Stomach (tissue), 19 donors: ENCODE measurements at places on chromosomes 1 and 21. TPM values are rescaled to one million over a fixed set of nuclear protein-coding genes. Genes with fewer than 3 reads are reported as not detected.

DNA sequence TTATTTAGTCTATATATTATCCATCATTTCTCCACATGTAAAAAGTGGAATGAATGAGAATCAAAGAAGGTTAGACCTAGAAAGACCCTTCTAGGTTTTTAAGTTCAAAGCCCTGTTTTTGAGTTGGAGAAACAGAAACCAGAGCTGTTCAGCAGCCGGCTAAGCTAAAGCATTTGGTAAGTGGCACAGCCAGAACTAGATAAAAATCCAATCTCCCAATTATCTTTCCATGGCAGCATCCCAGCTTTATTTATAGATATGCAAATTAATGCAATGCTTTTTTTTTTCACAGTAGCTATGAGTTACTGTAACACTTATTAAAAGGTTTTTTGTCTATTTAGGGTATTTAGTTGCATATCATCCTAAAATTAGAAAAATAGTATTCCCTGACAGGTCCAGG, 85.1 kb downstream of the NIBAN1 start:
- no peak overlapping the region for H3K4me3 ChIP-seq
- no peaks in the 10 kb centered on the region for H3K27me3 ChIP-seq
- no peaks in the 10 kb centered on the region for H3K36me3 ChIP-seq
- no peak for DNase-seq

GRCh38 chr1:202213361-202214088, 19.9 kb downstream of the LGR6 start:
- no peak overlapping the region for H3K27ac ChIP-seq
- H3K36me3 ChIP-seq, result no peaks in the 10 kb centered on the region
- peaks cover 34% of the 10 kb centered on the region for H3K27me3 ChIP-seq
- no peak for DNase-seq

GRCh38 chr1:232962761-232963745, 12.6 kb downstream of the NTPCR start:
- H3K4me1 ChIP-seq, result peaks cover 4% of the 10 kb centered on the region
- H3K4me3 ChIP-seq, result no peak overlapping the region
- H3K36me3 ChIP-seq, result peaks cover 20% of the 10 kb centered on the region
- H3K27ac ChIP-seq, result peak overlapping the region; percentile 18

DNA sequence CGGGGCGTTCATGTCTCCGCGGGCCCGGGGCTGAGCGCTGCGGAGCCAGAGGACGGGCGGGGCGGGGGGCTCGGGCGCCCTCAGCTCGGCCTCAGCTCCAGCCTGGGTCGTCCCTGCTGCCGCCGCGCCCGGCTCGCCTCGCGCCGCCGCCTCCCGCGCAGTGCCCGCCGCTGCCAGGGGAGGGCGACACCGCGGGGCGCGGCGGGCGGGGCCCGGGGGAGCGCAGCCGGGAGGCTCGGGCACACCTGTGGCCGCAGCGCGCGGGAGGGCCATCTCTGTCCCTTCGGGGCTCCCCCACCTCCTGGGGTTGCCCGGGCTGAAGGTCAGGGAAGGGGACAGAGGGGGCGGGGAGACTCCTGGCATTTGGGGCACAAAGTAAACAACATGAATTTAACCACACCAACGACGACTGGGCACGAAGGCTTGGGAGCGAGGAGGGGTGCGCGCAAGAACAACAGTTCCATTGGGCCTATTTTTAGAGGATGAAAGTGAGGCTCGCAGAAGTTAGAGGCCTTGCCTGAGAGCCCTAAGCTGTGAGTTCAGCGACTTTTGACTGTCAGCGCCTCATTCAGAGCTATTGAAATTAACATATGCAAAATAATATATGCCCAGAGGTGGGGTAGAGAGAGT, at the start of gene FAM131C:
Gene FAM131C (minus strand): TSS at position 162 of the 630 bp plus-strand sequence. CDS start 209 bp downstream, outside the sequence.
- H3K36me3 ChIP-seq, result no peaks in the 10 kb centered on the region
- H3K4me1 ChIP-seq, result peaks cover 25% of the 10 kb centered on the region
- H3K4me3 ChIP-seq, result peak within 1 kb of the TSS; percentile 51
- DNase-seq, result peak; percentile 75
- peak within 1 kb of the TSS; percentile 60 for H3K27ac ChIP-seq

GRCh38 chr21:44062380-44062779, 44.8 kb upstream of the PWP2 start:
- no peak for DNase-seq
- H3K27me3 ChIP-seq, result no peaks in the 10 kb centered on the region
- H3K36me3 ChIP-seq, result peaks cover 98% of the 10 kb centered on the region
- peaks cover 8% of the 10 kb centered on the region for H3K4me1 ChIP-seq

CCDC181 gene
- 1.9 TPM for polyA plus RNA-seq

DDAH1 gene
- polyA plus RNA-seq, result 10.6 TPM

MFN2 gene
- 31.2 TPM for polyA plus RNA-seq

HES5 gene
- polyA plus RNA-seq, result 0.25 TPM

HSF2BP gene
- 0.25 TPM for polyA plus RNA-seq

TCHHL1 gene
- not detected for polyA plus RNA-seq

PLPPR5 gene
- polyA plus RNA-seq, result 0.03 TPM

ST6GALNAC3 gene
- 1.2 TPM for polyA plus RNA-seq
